ENCODE measurements at places on chromosomes 2 and 18. TPM values are rescaled to one million over a fixed set of nuclear protein-coding genes. Genes with fewer than 3 reads are reported as not detected.

Gene ALPP
- total RNA-seq = not detected

Gene EPB41L5
- total RNA-seq = 10.7 TPM

Gene EXOC6B
- 43.1 TPM for total RNA-seq

Gene PSMA8
- total RNA-seq = not detected

Gene HJURP
- 1.2 TPM for total RNA-seq

Gene EMX1
- total RNA-seq = not detected

Gene GREB1L
- total RNA-seq = 0.23 TPM

Data from smooth muscle cell of the coronary artery (primary cell).